ENCODE measurements at places on chromosomes 2 and 18.

GRCh38 chr2:15605721-15606120 is 14.1 kb downstream of the DDX1 start:
- no peak for DNase-seq

DNA sequence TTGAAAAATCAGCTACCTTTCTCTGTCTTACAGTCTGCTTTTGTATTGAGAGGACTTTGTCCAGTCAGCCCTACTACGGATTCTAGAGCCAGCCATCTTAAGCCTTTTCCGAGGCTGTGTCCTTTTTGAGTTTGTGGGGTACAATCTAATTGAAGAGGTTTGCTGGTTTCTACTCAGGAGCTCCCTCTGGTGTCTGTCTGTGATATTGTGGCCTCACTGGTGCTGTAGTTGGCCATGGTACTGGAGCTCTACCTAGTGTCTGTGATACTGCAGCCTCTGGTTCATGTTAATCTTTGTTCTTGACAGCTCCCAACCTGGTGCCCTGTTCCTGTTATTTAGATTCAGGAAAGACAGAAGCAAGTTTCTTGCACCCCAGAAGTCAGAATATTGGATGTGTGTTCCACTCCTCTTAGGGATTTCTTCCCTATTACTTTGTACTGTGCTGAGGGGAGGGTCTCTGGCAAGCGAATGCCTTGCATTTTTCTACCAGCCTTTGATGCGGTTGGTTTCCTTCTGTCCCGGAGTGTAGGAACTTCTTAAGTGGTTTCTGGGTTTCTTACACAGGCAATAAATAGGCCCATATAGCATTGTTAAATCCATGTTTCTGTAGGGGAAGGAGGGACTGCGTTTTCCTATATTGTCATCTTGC is 78.5 kb downstream of the ACSL3 start:
- DNase-seq: peak; percentile 47

DNA sequence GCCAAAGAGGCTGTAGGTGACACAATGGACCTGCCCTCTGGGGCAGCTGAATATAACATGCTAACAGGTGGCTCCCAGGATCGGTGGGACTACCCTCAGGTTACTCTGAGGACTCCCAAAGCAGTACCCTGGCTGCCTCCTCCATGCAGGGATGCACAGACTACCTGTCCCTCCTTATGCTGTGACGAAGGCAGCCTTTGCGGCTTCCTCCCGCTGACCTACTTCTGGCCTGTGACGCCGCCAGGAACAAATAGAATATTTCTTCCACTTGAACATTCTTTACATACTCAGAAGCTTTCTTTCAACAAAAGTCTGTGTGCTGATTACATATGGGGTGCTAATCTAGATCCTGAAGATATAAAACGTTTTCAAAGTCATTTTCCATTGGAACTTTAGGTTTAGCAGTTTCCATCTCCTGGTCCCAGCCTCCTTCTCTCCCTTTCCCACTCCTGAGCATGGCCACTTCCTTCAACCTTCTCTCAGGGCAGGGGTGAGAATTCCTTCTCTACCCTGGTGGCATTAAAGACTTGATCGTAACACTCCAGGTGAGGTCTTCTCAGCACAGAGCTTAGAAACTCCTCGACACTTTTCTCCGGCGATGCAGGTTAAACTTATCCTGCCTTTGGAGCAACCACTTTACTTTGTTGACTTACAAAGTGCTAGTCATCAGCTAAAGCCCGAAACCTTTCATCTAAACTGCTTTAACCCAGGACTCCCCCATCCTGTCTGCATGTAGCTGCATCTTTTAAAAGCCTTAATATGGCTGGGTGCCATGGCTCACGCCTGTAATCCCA is 58.9 kb upstream of the STK17B start:
- peak; percentile 77 for DNase-seq

DNA sequence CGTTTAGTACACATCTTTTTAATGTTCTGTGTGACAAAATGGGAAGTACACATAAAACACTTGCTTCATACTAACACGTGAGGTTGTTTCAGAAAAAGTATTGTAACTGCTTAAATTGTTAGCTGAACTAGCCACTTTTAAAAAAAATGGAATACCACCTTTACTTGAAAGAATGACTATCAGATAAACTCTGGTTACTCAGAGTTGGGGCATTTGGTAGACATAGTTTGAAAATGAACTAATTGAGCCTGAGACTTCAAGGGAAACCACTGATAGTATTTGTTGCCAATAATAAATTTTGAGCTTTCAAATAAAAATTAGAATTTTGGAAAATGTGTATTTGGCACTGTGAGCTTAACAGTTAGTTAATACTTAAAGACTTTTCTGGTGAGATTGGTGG is 103.0 kb upstream of the FBXO11 start:
- no peak for DNase-seq

- no peak for DNase-seq
Observed at GRCh38 chr2:167957662-167958061, 289.7 kb downstream of the STK39 start.

- DNase-seq: no peak
Observed at GRCh38 chr2:62343206-62343605, 147.3 kb downstream of the B3GNT2 start.

DNA sequence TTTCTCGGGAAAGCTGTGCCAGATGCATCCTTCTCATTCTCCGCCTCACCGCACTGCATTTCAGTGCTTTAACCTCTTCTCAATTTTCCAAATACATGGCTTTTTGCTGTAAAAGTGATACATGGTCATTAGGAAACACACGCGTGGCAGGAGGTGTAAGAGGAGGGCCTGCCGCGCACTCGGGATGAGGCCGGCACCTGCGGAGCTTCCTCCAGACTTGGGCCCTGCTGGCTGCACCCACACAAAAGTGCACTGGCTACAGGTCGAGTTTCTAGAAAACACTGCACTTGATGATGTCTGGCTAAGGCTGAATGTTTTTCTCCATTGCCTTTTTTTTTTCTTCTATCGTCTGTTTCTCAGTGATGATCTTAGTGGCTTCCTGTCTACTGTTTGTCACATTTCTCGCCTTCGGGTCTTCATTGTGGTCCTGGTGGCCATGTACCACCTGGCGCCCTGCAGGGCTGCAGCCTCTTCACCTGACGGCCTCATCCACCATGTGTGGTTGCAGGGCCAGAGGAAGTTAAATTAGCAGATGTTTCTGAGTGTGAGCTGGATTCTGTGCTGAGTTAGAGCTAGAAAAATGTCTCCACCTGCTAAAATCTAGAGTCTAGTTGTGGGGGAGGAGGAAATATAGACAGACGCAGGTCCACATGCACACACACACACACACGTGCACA is 7.6 kb downstream of the KCNG2 start:
- DNase-seq: no peak

- no peak for DNase-seq
Observed at GRCh38 chr18:22900558-22901238, 32.4 kb upstream of the RBBP8 start.

GRCh38 chr2:121326628-121327027 is 41.6 kb upstream of the TFCP2L1 start:
- DNase-seq: no peak

- DNase-seq: no peak
Observed at GRCh38 chr18:53422896-53423295, 801.6 kb downstream of the MBD2 start.

DNA sequence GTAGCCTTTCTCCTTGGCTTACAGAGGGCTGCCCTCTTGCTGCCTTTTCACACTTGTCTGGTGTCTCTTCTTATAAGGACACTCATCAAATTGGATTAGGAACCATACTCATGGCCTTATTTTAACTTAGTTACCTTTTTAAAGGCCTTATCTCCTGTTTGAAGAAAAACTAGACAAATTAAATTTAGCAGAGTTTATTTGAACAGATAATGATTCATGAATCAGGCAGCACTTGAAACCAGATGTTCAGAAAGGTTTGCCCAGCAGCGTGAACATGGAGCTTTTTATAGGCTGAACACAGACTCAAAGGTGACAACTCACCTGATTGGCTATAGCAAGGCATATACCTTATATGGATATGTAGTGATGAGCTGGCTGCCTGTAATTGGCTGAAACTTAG is 238.0 kb downstream of the GULP1 start:
- no peak for DNase-seq

DNA sequence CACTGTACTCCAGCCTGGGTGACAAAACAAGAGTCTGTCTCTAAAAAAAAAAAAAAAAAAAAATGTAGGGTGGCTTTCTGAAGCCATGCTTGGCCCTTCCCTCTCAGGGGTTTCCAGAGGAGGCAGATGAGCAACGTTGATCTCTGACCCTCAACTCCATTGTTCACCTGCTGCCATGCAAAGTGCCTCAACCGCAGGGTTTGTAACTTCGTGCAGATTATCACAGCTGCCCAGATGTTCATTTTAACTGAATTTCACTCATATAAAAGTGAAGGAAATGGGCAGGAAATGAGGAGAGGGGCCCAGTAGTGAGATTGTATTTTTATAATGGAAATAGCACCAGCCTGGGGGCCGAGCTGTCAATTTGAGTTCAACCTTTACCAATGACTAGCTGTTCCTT is 14.9 kb upstream of the B3GNT2 start:
- DNase-seq: no peak

DNA sequence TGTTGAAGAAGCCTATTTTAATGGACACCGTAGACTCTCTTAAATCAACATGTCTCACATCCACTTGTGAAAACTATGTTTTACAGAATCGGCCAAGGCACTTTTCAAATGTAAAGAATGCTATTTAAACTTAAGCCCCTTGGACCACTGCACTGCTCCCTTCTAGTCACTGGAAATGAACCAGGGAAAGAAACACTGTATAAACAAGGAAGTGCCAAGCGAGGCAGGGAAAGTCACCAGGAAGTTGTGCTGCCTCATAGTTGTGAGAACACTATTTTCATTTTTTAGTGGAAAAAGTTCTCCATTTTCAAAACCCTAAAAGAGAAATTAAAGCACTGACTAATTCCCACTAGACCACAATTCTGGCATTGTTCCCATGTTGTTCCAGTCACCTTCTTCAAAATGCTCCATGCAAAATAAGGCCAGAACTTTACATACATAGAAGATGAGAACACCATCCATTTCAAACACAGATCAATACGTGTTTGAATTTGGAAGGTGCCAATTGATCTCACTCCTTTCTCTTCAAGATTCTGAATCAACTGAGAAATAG is 13.5 kb downstream of the CCDC141 start:
- no peak for DNase-seq

GRCh38 chr2:195450552-195451113 is 206.4 kb upstream of the SLC39A10 start:
- DNase-seq: no peak

DNA sequence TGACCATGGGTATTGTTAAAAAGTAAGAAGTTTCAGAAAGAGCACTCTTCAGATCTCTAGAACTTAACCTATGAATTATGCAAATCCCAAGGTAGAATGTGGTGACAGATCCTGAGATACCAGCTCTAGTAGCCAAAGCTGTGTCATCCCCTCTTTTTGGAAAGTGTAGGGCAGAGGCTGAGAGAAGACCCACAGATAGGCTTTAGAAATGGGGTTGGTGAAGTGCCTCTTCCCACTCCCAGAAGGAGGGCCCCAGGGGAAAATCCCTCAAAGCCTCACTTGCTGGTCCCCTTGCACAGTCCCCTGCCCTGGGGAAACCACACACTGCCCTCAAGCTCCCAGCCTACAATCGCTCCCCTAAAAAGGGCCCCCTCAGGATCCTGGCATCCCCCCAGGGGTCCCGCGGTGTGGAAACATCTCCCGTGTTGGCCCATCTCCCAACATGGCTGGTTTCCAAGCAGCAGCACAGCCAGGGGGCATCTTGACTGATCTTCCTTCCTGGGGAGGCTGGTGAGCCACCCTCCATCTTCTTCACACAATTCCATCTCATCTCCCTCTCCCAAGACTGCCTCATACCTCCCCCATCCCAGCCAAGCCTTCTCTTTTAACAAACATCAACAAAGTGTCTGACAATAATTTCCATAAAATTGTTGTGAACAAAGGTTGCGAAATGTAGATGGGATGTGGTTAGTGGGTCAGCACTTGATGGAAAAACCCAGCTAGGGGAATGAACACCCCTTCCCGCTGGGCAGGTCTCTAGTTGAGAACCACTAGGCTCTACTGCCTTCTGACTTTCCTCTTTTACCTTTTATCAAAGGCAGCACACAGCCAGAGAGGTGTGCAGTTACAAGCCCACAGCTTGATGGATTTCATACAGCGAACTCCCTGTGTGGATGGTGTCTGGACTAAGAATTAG is 25.1 kb downstream of the MAL start:
- no peak for DNase-seq

DNA sequence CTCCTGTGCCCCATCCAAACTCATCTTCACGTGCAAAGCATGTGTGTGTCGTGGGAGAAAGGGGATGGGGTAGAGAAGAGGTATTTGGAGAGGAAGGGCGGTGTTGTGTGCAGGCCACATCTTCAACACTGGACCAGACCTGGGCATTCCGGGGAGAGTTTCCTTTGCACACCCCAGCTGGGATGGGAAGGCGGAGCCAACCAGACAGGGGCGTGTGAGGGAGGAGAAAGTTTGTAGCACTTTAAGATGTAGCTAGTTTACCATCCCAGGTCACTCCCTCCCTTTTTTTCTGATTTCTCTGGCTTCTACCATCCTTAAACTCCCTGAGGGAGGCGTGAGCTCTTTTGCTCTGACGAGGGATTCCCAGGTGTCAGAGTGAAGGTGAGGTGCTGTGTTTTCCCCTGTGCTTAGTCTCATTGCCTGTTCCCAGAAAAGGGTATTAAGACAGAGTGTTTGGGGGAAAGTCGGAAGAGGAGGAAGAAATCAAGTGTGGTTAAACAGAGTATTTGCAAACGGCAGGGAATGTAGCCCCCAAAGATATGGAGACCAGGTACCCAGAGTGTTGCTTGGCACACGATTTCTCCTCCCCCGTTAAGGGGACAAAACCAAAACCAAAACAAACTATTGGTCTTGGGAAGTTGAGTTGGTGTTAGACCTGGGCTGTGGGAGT is 1.6 kb downstream of the SETBP1 start:
- DNase-seq: no peak

DNA sequence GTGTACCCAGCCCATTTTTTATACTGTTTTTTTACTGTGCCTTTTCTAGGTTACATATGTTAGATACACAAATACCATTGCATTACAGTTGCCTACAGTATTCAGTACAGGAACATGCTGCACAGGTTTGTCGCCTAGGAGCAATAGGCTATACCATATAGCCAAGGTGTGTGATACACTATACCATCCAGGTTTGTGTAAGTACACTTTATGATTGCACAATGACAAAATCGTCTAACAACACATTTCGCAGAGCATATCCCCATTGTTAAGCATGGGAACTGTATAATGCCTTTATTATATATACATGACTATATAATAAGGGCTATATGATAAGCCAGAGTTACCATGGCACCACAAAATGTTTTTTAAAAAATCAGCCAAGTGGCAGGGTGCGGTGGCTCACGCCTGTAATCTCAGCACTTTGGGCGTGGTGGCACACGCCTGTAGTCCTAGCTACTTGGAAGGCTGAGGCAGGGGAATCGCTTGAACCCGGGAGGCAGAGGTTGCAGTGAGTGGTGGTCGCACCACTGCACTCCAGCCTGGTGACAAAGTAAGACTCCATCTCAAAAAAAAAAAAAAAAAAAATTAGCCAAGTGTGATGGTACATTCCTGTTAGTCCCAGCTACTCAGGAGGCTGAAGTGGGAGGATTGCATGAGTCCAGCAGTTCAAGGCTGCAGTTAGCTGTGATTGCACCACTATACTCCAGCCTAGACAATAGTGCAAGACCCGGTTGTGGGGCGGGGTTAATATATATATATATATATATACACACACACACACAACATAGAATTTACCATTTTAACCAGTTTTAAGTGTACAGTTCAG is 2.8 kb upstream of the CENPA start:
- no peak for DNase-seq

- no peak for DNase-seq
Observed at GRCh38 chr2:128619471-128620325, 301.0 kb upstream of the HS6ST1 start.

GRCh38 chr2:56801214-56801613 is 617.4 kb downstream of the CCDC85A start:
- no peak for DNase-seq
